ENCODE measurements at places on chromosomes 2 and 18.
A peak's percentile ranks its signal among the peaks of the same experiment; 100 is the strongest.

DNA sequence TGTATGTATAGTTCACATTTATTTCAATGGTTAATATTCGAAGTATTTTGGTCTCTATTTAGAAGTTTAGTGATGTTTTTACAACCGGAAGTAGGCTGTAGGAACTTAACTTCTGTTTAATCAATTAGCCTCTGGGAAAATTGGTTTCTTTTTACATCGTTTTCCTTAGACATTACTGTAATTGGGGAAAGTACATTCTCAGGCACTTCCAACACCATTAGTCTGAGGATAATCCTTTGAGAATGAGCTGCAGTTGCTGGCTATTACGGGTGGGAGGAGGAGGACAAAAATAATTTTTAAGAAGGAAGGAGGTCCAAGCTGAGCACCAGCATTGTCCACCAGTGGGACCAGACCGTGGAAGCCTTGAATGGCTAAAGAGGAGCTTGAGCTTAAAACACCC, 70.4 kb upstream of the ST3GAL5 start:
- no peak for DNase-seq

GRCh38 chr2:164745012-164745797, 96.4 kb downstream of the COBLL1 start:
- DNase-seq, result no peak

GRCh38 chr18:36327352-36328316, 30.1 kb downstream of the FHOD3 start:
- no peak for DNase-seq

DNA sequence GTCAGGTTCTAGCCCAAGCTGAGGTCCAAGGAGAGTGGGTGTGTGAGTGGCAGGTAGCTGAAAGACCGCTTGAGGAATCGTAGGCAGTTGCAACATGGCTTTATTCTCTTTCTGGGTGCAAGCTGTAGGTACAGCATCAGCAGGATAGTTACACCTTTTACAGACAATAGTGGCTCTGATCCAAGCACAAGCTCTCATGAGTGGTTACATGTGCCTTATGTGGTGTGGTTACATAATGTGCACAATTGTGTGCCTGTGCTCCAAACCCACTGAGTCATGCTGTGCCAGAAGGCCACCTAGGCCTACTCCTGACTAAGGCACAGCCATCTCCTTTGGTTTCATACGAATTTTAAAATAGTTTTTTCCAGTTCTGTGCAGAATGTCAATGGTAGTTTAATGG, 227.6 kb downstream of the SATB2 start:
- no peak for DNase-seq

DNA sequence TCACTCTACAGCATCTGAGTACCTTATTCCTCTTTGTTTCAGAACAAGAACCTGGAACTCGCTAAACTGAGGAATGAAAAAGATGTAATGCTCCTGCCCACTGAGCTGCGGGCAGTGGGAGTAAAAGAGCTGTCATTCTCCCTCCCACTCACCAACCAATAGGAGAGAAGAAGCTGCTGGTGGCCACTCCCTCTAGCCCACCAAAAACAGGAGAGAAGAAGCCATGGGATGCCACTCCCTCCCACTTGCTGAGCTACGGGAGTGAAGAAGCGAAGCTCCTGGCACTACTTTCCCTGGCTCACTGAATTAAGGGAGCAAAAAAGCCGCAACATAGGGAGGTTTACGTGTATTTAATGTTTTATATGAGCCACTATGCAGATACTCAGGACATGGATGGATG, 53.7 kb downstream of the RIT2 start:
- peak; percentile 28 for DNase-seq

GRCh38 chr18:80105369-80106167, 3.5 kb upstream of the ADNP2 start:
- DNase-seq, result no peak

DNA sequence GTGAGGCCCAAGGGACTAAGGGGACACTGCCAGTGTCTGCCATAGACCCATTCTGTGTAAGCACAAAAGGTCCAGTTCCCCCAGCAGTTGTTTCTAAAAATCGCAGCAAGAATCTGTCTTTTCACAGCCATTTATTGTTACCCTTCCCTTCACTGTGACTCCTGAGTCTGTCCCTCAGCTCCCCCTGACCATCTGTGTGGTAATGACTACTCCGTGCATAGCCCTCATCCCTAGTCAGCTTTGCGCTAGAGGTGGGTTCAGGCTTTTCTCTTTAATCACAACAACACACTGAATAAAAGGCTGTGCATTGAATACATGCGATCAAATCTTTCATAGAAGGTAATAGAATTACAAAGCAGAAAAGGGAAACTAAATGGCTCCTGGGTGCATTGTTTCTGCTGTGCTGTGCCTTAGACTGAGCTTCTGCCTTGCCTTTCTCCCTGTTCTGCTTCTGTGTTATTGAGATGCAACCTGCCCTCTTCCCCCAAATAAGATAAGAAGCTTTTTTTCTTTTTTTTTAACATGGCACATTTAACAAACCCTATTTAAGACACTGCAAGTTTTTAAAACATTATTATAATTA, 836.0 kb upstream of the CDH2 start:
- no peak for DNase-seq

DNA sequence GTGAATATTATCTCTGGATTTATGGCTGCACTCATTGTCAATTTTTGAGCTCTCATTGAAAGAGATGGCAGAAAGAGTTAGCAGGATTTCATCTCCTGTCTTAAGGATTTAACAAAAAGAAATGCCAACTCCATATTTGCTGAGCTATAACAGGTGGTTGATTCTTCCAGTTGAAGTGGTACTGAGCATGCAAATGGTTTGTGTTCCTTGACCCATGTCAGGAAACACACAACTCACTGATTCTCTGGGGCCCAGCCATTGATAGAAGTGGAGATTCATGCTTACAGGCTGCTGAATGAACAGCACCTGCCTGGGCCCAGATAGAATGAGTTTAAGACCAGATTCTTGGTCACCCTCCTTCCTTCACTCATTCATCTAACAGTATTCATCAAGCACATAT, 128.8 kb downstream of the CERS6 start:
- no peak for DNase-seq

DNA sequence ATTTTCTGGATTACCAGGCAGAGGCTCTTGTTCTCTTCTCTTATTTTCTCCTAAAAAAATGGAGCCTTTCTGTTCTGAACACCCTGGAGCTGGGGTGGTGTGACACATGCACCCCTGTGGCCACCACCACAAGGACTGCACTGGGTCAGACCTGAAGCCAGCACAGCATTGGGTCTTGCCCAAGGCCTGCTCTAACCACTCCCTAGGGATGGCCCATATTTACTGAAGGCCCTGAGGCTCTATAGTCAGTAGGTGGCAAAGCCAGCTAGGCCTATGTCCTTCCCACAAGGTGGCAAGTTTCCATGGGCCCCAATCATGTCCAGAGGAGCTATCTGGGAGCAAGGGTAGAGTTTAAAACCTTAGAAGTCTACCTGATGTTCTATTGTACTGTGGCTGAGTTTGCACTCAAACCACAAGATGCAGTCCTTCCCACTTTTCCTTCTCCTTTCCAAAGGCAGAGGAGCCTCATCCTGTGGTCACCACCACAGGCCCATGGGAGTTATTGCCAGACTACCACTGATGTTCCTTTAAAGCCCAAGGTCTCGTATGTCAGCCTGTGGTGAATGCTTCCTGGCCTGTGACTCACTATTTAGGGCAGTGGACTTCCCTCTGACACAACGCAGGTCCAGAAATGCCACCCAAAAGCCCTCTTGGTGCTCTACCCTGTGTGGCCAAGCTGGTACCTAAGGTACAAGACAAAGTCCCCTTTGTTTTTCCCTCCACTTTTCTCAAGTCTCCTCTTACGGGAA, 15.0 kb upstream of the FMNL2 start:
- no peak for DNase-seq

DNA sequence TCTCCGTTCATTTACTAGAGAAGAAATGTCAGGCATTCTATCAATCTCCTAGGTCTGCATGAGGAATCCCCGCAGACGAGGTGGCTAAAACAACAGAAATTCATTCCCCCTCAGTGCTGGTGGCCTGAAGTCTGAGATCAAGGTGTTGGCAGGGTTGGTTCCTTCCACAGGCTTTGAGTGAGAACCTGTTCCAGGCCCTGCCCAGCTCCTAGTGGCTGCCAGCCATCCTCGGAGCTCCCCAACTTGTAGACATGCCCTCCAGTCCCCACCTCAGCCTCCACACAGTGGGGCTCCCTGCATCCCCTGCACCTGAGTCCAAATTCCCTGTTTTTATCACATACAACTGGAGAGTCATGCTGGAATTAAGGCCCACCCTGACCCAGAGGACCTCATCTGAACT, 145.3 kb upstream of the ALKAL2 start:
- DNase-seq, result no peak

DNA sequence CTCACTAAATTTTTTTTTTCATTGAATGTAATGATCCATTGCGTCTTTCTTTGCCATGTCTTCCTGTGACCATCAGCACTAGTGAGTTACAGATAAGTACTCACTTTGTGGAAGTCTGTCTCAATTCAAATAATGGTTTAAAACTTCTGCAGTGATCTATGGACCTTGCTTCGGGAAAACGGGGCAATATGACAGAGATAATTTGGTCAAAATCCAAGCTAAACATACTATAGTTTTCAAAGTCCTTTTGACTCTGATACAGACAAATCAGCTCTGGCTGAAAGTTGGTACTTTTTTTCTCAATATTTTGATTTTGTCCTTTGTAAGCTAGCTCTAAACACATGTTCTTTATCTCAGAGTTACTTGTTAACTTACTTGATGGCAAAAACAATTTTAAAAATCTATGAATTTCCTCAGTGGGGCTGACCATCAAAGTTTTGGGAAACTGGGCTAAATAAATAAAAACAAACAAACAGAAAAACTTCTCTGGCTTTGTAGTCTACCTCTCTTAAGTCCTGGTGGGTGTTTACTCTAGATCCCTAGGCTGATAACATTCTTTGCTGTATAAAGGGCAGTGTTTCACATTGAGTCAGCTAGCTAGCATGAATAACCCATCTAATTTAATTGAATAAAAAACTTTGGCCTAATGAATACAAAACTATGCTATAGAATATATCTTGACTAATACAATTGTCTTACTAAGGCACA, 327.6 kb downstream of the RDH14 start:
- no peak for DNase-seq

GRCh38 chr2:46847726-46848412, 67.7 kb downstream of the MCFD2 start:
- DNase-seq, result no peak

GRCh38 chr2:8159966-8160603, 521.8 kb upstream of the ID2 start:
- DNase-seq, result no peak

DNA sequence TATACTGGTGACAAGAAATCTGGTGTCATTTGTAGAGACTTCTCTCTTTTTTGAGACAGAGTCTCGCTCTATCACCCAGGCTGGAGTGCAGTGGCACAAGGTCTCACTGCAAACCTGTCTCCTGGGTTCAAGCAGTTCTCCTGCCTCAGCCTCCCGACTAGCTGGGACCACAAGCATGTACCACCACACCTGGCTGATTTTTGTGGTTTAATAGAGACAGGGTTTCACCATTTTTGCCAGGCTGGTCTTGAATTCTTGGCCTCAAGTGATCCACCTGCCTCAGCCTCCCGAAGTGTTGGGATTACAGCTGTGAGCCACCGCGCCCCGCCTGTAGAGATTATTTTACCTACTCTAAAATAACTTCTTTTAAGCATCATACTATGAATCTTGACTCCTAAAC, 6.5 kb downstream of the HNRNPLL start:
- DNase-seq, result no peak

GRCh38 chr2:1752751-1753150, 8.4 kb upstream of the PXDN start:
- no peak for DNase-seq

- DNase-seq, result no peak
Observed at GRCh38 chr2:85719609-85720240, 25.6 kb downstream of the GNLY start.

DNA sequence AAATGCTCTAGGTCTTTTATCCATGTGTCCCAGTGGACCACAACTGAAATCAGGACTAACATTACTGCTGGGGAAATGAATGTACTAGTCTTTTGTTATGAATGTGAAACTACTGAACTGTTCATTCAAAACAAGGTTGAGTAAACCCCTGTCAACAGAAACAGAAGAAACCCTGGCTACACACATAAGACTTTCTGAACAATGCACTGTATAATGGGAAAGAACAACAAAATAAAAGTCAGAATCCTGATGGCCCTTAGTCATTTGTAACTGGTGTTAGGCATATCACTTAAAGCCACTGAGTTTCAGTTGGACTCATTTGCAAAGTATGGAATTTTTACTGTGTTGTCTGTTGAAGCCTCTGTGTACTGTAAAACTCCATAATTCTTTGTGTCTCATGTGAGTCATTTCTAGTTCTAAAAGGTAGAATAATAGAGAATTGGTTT, 77.0 kb upstream of the UBXN4 start:
- DNase-seq, result no peak

- no peak for DNase-seq
Observed at GRCh38 chr2:42944779-42945415, 152.5 kb upstream of the HAAO start.

GRCh38 chr18:62389761-62390481, 64.8 kb downstream of the TNFRSF11A start:
- DNase-seq, result no peak

- DNase-seq, result no peak
Observed at GRCh38 chr2:172667581-172668325, 67.9 kb upstream of the RAPGEF4 start.

DNA sequence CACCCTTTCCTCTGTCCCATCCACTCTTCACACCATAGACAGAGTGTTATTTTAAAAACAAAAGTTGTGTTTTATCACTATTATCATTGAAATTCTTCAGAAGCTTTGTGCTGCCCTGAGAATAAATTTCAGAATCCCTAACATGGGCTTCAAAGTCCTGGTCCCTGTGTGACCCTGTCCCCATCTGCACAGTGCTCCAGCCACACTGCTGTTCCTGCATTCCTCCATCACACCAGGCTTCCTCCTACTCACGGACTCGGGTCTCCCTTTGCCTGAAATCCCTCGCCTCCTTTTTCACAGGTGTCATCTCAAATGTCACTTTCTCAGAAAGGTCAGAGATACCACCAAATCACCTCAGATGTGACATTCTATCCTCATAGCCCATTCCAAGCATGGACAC, 8.2 kb upstream of the DTNA start:
- no peak for DNase-seq

GRCh38 chr2:202215179-202215578, 23.2 kb downstream of the SUMO1 start:
- no peak for DNase-seq

GRCh38 chr2:225768741-225769140, 369.2 kb downstream of the NYAP2 start:
- peak; percentile 14 for DNase-seq

DNA sequence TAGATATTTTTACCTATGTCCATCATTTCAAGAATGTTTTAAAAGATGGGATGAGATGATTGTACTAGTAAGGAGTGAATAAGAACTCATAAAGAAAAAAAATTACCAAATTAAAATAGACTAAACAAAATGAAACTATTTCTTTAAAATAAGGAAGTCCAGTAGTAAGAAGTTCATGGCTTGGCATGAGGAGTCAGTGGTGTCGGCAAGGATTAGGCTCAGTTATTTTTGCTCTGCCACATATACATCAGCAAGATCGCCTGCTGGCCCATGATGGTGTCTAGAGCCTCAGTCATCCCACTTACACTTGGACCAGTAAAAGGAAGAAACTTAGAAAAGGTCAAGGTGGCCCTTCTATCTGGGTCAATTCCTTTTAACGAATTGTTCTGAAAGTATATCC, 300.9 kb upstream of the SLC8A1 start:
- no peak for DNase-seq
